ENCODE measurements at places on chromosomes 4 and X.
A peak's percentile ranks its signal among the peaks of the same experiment; 100 is the strongest.

GRCh38 chr4:87122252-87122651 lies 98.2 kb downstream of the KLHL8 start:
- no peak for DNase-seq

DNA sequence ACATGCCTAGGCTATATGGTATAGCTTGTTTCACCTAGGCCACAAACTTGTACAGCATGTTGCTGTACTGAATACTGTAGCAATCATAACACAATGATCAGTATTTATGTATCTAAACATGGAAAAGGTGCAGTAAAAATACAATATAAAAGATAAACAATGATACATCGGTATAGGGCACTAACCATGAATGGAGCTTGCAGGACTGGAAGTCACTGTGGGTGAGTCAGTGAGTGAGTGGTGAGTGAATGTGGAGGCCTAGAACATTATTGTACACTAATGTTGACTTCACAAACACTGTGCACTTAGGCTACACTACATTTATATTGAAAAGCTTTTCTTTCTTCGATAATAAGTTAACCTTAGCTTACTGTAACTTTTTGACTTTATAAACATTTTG lies 45.6 kb upstream of the ANK2 start:
- no peak for DNase-seq

GRCh38 chr4:162565730-162566129 lies 401.9 kb upstream of the FSTL5 start:
- DNase-seq, result no peak

GRCh38 chrX:9429767-9430166 lies 35.1 kb upstream of the TBL1X start:
- peak; percentile 81 for DNase-seq

GRCh38 chr4:185911556-185912064 lies 99.6 kb upstream of the SORBS2 start:
- DNase-seq, result no peak

DNA sequence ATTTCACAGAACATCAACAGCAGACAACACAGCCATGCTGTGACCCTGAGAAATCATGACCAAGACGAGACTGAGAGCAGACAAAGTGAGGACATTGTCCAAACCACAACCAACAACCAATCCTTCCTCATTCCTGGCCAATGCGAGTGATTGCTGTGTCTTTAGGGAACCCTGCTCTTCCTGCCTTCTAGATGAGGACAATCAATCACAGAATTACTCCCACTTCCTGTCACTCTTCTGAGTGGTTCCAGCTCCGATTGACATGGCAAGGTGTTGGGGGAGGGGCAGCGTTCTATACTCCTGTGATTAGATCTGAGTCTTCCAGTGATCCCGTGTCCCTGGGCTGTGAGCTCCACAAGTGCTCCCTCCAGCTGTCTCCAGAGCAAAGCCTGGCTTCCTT lies 227.8 kb downstream of the STIM2 start:
- no peak for DNase-seq

DNA sequence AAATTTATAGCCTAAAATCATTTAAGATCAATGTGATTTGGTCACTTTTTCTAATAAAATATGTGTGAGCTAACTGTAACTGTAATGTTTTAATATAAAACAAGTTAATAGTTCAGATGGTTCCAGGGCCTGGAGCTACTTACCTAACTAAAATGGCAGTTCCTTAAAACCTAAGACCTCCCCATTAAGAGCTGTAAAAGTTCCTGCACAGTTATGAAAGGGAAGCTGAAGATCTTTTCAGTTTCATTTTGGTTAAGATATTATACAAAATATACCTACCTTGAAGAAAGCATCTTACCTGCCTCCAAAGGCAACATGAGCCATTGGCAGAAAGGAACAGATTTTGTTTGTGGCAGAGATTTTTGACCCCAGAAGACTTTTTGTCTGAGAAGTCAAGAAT lies 30.1 kb downstream of the HPF1 start:
- DNase-seq, result no peak

DNA sequence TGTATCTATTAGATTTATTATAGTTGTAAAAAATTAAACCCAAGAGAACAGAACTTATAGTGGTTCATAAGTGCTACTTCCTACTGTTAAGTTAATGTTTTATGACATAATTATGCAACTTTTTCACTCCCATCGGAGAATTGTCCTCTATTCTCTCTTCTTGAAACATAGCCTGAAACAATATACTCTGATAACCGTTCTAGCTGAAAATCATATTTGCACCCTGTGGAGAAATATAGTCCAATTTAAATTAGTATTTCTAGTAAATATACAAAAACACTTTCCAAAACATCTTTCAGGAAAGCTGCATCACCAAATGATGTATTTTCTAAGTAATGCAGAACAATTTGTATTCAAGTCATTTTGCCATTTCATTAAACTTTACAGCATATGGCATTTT lies 586.4 kb downstream of the PRR32 start:
- no peak for DNase-seq

DNA sequence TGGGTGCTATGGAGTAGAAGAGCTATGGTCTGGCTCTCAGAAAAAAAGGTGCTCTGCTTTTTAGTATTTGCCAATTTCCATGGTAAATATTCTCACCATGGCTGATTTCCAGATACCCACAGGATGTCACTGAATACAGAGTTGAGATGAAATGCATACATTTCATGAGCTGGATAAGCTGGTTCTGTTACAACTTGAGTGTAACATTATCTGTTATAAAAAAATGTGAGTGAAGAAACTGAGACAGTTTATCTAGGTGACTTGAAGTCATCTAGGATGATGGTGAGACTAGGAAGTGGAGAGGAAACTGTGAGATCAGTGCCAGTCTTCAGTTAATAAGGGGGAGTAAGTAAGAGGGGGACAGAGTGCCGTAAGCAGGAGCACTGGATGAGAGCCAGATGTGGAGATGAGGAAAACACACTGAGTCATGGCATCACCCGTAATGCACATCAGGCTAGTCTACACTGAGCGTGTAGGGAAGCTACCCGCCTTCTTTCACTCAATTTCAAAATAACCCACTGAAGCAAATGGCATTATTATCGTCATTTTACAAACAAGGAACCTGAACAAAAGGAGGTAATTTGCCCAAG lies 5.0 kb downstream of the HPSE start:
- no peak for DNase-seq

DNA sequence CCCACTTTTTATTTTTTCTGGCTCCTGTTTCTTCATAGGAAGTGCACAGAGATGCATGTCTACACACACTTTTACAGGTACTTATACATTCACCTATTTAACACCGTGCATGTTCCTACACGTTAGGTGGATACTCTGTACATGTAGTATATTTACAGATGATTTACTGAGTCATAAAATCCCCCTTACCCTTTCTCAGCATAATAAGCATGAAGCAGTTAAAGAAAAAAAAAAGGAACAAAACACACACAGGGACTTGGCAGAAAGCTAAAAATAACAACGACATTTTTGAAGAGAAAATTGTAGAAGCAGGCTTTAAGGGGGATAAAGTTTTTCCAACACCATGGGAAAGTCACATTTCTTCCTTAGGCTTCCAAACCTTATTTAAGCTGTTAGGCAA lies 96.4 kb upstream of the IQCM start:
- no peak for DNase-seq

GRCh38 chr4:163955288-163955687 lies 460.8 kb downstream of the TMA16 start:
- no peak for DNase-seq

DNA sequence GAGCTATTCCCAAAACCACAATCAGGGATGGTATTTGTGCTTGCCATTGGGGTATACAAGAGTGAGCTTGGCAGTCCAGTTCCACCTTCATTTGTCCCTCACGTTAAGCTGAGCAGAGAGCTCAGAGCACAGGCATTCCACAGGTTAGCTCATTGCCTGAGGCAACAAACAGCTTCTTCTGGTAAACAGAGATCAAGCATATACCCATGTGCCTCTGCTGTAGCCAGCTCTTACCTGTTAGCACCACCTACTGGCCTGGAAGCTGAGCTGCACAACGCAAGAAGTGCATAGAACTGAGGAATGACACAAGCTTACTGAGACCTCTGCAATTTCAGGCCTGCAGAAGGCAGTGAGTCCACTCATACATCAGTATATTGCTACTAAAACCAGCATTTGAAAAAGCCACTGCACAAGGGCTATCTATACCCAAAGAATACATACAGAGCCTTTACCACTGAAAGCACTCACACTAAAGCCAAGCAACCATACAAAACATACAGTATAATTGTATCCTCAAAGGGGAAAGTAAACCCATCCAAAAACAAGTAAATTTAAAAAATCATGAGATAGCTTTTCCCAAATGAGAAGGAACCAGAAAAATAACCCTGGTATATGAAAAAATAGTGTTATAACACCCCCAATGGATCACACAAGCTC lies 258.3 kb upstream of the GABRA2 start:
- DNase-seq, result peak; percentile 16

GRCh38 chr4:84894621-84895020 lies 71.9 kb downstream of the WDFY3 start:
- DNase-seq, result no peak

DNA sequence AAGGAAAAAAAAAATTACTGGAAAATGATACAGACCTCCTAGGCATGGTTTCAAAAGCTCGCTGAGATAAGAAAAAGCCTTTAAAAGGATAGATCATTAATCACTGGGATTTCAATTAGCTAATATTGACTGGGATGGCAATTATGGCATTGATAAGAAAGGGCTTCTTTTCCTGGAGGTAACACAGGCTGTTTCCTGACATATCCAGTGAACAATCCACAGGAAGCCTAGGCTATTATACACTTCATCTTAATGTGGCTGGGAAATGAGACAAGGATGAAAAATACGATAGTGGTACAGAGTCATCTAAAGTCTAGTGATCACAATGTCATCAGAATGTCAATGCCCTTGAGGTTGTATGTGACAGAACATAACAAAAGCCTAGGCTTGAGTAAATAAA lies 1579.3 kb downstream of the C4orf33 start:
- DNase-seq, result no peak

DNA sequence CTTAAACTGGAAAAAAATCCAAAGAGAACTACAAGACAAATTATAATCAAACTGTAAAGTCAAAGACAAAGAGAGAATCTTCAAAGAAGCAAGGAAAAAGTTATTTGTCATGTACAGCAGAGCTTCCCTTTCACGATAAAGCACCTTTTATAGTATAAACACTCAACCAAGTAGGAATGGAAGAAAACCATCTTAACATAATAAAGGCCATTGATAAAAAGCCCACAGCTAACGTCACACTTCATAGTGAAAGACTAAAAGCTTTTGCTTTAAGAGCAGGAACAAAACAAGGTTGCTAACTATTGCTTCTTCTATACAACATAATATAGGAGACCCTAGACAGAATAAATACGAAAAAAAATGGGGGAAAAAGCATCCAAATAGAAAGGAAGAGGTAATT lies 595.7 kb upstream of the POU3F4 start:
- DNase-seq, result no peak

GRCh38 chr4:89582756-89583505 lies 254.0 kb downstream of the SNCA start:
- DNase-seq, result no peak

GRCh38 chr4:37978248-37978924 lies 18.2 kb downstream of the PTTG2 start:
- DNase-seq, result no peak

DNA sequence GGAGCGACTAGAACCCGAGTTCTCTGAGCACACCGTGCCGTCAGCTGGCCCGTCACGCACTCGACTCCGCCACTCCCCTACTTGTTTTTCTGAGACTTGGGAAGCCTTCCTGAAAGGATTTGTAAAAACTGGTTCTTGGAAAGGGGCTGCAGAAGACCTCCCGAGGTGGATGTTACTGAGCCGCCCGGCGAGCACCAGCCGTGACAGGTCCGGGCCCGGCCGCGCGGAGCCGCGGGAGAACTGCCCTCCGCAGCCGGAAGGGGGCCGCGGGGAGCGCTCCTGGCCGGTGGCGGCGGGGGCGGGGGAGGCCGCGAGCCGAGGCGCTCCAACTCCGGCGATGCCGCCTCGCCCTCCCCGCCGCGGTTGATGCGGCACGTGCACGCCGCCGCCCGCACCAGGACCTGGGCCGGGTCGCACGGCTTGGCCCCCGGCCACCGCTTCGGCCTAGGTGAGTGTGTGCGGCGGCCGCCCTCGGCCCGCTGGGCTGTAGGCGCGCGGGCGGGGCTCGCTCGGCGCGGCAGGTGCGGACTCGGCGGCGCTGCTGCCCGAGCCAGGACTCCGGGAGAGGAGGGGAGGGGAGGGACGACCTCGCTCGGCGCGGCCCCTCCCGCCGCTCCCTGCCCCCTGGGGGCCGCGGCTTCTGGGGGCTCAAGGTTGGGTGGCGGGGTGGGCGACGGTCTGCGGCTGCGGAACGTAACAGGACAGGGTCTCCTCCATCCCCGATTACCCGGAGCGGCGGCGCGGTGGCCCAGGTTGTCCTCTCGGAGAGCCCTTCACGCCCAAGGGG lies 1.7 kb downstream of the SPRY1 start:
- DNase-seq, result no peak

All from cerebellar cortex (tissue), 1 donor.